Stimulated activated CD8-positive, alpha-beta memory T cell treated with anti-CD3 and anti-CD28 coated beads, Interleukin-7, amount 100 ng/mL, for 4 hours (primary cell): ENCODE measurements at places on chromosomes 3 and 15.

- no peak for DNase-seq
Observed at GRCh38 chr3:124916837-124917409, 17.6 kb downstream of the MUC13 start.

DNA sequence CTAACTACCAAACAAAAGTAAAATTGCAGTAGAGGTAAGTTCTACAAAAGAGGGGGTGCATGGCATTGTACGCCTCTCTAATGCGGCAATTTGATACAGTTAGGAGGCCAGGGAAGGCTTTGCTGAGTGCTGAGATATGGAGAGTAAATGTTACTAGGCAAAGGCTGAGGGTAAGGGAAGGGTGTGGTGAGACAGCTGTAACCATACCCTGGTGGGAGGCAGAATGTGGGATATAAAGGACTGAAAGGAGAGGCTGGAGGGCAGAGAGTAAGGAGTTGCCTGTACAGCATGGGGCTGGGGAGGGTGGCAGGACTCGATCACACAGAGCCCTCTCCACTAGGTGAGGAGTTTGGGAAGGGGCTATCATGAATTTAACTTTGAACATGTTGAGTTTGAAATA, 106.3 kb downstream of the PDCD6IP start:
- DNase-seq, result no peak

DNA sequence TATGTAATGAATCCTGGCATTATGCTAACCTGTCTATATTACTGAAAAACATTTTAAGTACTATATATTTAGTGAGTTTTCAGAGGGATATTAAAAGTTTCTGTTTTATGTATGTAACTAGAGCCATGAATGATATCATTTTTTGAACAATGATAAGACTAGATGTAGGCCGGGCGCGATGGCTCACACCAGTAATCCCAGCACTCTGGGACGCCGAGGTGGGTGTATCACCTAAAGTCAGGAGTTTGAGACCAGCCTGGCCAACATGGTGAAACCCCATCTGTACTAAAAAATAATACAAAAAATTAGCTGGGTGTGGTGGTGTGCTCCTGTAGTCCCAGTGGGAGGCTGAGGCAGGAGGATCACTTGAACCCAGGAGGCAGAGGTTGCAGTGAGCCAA, 34.1 kb downstream of the DHX36 start:
- DNase-seq, result no peak

GRCh38 chr3:10459954-10460754, 45.2 kb downstream of the ATP2B2 start:
- DNase-seq, result no peak

GRCh38 chr3:58077596-58078285, 69.5 kb downstream of the FLNB start:
- no peak for DNase-seq

DNA sequence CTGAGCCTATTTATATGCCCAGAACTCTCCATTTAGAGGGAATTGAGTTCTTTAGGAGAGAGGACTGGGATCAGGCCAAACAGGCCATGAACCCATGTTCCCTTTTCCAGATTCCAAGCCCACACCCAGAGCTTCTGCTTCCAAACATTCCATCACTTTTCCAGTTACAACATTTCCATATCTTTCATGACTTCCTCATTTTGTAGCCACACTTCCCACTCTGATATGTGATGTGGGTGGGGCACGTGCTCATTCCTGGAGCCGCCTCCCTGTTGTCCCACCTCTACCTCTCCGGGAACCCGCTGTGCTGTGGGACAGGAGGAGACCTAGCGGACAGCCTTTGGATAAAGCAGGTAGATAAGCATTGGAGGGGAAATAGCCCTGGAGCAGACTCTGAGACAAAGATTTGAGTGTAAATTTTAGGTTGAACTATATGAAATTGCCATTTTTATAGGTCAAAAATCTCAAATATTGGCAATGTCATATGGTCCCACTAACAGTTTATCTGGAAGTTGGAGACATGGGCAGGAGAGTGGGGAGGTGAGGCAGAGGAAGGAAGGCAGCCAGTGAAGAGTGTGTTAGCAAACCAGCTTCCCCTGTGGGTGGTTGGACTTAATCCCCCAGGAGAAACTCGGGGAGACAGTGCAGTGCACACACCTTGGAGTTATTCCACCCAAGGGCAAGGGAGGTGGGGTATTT, 31.8 kb downstream of the CYP8B1 start:
- no peak for DNase-seq

- no peak for DNase-seq
Observed at GRCh38 chr15:58918239-58918638, 15.2 kb downstream of the SLTM start.

- peak; percentile 8 for DNase-seq
Observed at GRCh38 chr15:80234883-80235282, 17.1 kb downstream of the CTXND1 start.

- DNase-seq, result no peak
Observed at GRCh38 chr15:63551400-63551799, 45.8 kb upstream of the FBXL22 start.

DNA sequence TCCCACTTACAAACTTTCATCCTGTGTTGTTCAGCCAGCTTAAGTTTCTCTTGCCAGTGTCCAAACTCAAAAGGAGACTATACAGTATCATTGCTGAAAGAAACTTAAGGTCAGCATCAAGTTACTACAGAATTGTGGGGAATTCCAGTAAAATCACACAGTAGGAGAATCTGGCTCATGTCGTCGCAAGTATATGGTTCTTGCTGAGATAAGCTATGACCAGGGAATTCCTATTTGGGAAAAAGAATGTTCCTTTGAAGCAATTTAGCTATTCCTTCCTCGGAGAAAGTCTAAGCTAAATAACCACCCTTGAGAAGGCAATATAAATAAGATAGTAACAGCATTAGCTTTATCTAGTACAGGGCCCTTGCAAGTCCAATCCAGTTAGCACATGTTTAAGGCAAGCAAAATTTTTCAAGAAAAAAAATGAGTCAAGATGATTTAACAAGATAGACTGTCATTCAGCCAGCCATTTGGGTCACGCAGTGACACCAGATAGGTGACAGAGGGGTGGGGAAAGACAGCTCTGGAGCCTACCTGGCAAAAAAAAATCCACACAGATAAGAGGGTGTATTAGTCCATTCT, 78.2 kb upstream of the THBS1 start:
- DNase-seq, result no peak

GRCh38 chr3:123997543-123997942, 5.6 kb upstream of the ROPN1 start:
- DNase-seq, result no peak

DNA sequence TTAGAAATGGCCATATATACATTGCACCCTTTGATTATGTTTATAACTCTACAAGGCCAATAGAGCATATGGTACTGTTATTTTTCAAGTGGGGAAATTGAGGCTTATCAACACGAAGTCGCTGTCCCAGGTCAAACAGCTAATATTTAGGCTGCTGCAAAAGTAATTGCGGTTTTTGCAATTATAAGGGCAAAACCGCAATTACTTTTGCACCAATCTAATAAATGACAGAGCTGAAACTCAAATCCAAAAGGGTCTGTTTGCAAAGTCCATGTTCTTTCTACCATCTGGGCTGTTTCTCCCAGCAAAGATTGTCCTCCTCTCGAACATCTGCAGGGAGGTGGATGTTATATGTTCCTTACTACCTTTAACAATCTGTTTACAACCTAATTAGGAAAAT, 147.2 kb downstream of the CADPS start:
- no peak for DNase-seq

GRCh38 chr15:99590913-99591646, 25.3 kb downstream of the MEF2A start:
- no peak for DNase-seq

DNA sequence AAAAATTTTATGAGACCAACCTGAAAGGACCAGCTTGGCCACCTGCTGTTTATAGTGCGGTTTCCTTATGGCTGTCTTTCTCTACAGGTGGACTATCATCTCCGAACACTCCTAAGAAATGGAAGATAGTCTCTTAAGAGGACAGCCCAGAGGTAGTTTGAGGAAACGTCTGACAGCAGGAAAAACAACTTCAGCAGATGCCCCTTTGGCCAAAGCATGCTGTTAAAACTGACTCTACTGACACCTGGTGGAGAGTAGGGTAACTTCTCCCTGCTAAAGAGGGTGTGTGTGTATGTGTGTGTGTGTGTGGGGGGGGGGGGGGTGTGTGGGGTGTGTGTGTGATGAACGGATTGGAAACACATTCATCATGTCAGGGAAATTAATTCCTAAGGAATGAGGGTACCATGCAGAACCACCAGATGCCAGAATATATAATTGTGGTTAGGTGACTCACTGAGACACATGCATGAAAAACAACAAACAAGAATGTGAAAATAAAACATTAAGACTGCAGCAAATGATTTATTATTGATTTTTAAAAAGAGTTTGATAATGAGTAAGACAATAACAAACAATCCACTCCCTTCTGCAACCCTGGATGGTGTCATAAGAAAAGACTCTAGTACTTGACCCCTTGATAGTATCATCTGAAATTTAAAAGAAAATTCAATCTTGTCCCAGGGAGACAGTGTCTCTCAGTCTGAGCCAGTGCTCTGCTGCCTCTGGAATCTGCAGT, 256.5 kb downstream of the THRB start:
- DNase-seq, result no peak

GRCh38 chr3:8743911-8744310, 10.3 kb downstream of the CAV3 start:
- DNase-seq, result no peak

DNA sequence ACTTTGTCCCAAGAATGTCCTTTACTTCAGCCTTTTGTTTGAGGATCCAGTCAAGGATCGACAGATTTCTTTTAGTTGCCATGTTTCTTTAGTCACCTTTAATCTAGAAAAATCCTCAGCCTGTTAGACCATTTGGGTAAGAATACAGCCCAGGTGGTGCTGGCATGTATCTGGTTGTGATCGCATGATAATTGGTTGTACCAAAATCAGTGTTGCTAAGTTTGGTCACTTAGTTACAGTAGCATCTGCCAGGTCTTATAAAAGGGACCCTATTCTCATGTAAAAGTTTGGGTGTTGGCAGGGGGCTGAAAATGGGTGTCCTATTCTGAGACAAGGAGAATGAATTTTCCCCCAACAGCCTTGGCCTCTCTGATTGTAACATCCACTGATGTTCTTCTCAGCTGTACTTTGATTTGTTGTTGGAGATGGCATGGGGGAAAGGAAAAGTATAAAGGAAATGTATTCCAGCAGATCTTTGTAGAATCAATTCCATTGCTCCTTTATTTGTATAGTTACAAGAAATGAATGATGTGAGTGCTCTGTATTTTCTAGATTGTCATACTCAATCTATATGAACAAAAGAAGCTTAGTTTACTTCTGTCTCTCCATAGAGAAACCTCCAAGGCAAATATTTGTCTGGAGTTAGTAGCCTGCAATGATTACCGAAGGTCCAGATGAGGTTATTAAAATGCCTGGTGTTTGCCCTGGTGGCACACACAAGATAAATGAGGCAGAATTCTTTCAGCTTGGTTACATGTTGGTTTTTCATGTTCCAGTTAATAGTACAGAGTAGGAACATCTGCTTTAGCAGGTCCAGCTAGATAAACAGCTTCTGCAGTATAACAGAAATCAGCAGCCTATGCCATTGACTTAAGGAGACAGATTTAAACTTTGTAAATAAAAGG, 65.7 kb downstream of the CMTM8 start:
- DNase-seq, result no peak

GRCh38 chr3:168914662-168915061, 748.9 kb downstream of the MECOM start:
- no peak for DNase-seq

DNA sequence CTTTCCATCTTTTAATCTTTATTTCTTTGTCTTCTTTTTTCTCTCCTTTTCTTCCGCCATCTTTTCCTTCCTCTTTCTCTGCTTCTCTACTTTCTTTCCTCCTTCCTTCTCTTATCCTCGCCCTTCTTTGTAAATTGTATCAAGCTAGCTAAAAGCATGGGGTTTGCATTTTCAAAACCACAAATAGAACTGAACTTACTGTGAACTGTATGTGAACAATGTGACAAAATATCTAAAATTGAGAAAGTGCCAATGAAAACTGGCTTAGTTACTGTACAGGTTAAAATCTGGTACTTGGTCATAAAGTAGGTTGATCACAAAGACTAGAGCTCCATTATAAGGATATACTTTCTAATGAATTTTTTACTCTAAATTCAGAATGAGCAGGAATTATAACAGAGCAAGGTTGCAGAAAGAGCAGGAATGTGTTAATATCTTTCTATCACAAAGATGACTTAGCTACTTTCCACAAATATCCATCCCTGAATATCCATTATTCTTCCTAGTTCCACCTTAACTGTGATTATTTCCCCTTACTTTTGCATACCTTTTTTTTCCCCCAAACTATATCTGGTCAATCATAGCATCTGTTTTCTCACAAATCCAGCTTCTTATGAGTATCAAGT, 122.4 kb downstream of the LSAMP start:
- DNase-seq, result no peak

- no peak for DNase-seq
Observed at GRCh38 chr3:4949004-4949403, 30.2 kb upstream of the BHLHE40 start.

GRCh38 chr3:117059067-117059955, 349.7 kb downstream of the TUSC7 start:
- no peak for DNase-seq

GRCh38 chr3:104810896-104811295, 555.8 kb upstream of the ALCAM start:
- DNase-seq, result no peak

GRCh38 chr3:80017369-80017768, 249.6 kb upstream of the ROBO1 start:
- DNase-seq, result no peak

- no peak for DNase-seq
Observed at GRCh38 chr3:114502204-114502603, 208.4 kb downstream of the TIGIT start.

DNA sequence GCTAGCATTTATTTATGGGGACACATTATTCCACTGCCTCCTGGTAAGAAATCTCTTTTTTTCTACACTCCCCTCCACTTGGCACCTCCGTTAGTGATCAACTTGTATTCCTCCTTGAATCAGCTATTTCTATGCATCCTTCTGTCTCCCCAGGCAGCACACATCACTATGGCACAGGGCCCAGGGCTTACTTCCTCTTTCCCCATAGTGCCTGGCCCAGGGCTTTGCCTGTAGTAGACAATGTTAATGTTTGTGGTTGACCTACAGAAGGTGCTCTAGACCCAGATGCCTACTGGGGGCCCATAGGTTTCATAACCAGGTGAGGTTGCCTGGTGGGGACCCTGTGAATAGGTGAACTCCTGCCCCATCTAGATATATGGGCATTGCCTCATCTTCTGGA, 44.9 kb downstream of the EPHB1 start:
- no peak for DNase-seq

DNA sequence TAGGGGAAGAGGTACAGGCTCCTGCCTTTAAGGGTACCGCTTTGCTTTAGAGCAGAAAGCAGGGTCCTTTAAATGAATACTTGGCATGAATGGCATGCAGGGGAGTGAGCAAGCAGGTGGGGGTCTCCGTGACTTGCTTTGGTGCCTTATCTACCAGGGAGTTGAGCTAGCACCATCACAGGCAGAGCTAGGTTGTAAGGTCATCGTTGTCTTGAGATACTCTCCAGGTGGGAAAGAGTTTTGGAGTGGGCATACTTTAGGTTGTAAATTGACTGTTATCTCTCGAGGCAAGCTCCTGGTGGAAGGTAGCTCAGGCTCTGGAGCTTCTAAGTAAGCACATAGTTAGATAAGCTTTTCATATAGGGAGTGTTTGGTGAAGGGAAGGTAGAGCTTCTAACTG, 5.6 kb downstream of the GASK1A start:
- no peak for DNase-seq
